ENCODE measurements at places on chromosomes 4 and X.

DNA sequence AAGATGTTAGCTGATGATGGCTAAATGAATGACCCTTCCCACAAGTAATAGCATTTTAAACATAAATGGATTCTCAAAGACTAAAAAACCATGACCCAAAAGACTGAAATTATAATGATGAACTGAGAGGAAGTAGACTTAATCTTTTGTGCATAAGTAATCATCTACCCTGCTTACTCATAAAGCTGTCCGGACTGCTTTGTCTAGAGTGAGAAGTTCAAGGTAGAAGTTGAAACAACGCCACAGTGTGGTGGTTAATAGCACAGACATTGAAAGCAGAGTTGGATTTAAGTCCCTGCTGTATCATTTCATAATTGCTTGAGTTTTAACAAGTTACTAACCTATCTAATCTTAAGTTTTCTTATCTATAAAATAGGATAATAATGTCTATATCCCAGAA, 346.6 kb downstream of the CENPC start:
- DNase-seq = no peak

- DNase-seq = peak; percentile 3
Observed at GRCh38 chrX:545452-545885, 85.1 kb upstream of the SHOX start.

- no peak for DNase-seq
Observed at GRCh38 chr4:105257817-105258495, 111.3 kb downstream of the TET2 start.

DNA sequence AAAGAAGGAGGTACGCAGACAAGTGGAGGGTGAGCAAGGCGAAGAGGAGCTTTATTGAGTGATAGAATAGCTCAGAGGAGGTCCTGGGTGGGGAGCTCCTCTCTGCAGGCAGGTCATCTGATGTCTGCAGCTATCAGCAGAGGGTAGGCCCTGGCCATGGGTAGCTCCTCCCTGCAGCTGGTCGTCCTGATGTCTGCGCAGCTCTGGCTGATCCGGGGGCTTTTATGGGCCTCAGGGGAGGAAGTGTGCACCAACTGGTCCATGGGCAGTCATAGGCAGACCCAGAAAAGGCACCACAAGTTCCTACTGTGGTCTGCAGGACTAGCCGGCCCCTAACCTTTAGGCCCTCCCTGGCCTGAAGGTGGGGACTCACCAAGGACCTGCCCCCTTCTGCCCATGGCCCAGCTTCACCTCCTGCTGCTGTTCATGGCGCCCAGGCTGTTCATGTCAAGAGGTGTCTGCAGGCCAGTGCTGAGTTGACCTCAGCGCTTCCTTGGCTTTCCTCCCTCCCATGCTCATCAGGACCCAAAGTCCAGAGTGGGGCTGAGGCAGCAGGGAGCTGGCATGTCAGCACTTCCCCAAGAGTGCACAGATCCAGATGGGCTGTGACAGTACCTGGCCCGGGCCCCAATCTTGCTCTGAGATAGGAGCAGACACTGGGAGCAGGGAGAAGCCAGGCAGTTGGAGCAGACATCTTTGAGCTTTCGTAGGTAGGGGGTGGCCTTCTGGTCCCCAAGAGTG, 46.1 kb downstream of the ARAP2 start:
- DNase-seq = no peak

DNA sequence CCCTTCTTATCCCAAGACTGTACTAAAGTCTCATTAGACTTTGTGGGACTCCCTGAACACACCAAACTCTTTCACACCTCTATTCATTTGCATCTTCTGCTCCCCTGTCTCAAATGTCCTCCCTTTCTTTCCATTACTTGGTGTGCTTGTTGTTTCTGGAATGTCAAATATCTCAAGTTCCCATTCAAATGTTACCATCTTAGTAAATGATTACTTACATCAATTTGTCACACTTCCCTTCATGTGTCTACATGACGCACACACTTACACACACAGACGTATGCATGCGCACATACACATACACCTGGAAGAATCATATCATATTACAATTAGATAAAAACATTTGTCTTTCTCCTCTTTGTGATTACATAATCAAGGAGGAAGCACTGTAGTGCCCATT, 210.8 kb upstream of the TEX13C start:
- no peak for DNase-seq

DNA sequence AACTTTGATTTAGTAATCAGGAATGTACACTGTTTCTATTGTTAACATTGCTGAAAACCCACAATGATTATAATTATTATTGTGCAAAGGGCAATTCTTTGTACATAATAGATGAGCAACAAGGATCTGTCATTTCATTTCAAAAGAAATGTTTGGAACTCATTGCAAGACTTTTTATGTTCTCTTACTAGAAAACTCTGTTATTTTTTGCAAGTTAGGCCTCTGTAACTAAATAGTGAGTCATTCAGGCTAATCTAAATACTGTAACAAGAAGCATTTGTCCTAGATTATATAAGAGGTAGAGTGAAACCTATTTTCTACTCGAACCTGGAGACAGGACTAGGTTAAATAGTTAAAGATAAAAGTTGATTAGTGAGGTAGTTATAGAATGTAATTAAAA, 93.2 kb upstream of the FAM47B start:
- peak; percentile 38 for DNase-seq

GRCh38 chr4:6772223-6772928, 10.2 kb upstream of the KIAA0232 start:
- no peak for DNase-seq

DNA sequence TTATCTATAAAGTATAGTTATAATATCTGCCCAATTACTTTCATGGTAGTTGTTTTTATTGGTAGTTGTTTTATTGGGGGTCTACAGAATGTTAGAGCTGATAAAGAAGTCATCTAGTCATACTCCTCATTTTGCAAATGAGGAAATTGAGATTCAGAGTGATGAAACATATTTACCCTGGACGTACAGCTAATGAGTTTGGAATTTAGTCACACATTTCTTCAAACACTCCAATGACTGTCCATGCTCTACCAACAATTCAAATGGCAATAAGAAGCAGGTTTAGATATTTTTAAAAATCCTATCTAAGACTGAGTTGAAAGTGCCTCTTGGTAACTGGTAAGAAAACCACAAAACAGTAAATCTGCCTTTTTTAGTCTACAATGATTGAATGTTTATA, 98.2 kb downstream of the MAGEC1 start:
- DNase-seq = no peak

GRCh38 chr4:10703766-10704429, 19.3 kb upstream of the CLNK start:
- no peak for DNase-seq

DNA sequence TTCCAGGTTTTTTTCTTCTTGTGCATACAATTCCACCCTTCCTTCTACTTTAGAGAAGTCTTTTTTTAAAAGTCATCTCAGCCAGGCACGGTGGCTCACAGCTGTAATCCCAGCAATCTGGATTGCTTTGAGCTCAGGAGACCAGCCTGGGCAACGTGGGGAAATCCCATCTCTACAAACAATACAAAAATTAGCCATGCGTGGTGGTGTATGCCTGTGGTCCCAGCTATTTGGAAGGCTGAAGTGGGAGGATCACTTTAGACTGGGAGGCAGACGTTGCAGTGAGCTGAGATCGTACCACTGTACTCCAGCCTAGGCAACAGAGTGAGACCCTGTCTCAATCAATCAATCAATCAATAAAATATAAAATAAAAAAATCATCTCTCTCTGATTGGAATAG, 14.8 kb downstream of the ELOVL6 start:
- no peak for DNase-seq

GRCh38 chr4:5365071-5366008, 314.1 kb downstream of the STK32B start:
- DNase-seq = peak; percentile 87

DNA sequence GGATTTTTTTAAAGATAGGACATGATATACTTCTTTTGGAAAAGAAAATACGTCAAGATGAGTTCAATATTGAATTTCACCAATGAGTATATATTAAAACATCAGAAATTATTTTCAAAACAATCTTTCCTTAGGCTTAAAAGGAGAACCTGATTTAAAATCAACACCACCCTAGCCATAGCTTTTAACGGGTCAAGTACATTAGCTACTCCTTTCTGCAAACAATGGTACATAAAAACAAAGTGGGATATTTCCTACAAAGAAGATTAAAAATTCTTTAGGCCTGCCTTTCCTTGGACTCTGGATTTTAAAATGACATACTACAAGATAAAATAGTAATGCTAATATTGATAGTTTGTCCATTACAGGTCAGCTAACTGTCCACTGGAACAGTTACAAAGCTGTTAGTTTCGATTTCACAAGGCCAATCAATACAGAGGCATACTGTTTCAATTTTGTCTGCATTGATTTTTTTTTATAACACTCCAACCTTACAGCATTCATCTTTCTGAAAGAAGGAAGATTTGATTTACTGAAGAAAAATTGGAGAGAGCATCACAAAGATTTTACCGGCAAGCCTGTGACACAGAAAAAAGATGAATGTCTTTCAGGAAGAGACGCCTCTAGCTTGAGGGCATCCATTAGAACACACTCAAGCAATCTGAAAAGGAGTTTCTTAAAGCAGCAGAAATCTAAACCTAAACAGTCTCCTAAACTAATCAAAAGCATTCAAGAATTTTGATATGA, 97.2 kb downstream of the MAB21L2 start:
- no peak for DNase-seq

- no peak for DNase-seq
Observed at GRCh38 chr4:1366371-1367229, 19.6 kb downstream of the UVSSA start.

DNA sequence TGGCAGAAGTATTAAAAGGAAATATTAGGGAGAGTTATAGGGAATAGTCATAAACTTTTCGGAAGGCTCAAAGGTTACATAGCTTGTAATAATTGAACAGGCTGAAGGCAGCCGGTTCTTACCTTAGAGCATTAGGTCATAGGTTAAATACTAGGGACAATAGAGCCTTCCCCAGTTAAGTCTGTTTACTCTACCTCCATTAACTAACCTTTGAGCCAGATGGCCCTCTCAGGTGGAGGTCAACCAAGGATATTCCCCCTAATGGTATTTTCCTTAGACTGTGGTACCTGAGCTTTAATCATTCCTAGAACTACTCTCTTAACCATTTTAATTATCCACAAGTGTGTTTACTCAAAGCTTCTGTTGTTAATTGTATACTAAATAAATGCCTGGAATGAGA, 920.9 kb upstream of the PABPC4L start:
- no peak for DNase-seq

- DNase-seq = no peak
Observed at GRCh38 chrX:146433771-146434170, 375.8 kb upstream of the CXorf51B start.

GRCh38 chrX:109959356-109959871, 43.5 kb upstream of the TMEM164 start:
- DNase-seq = no peak

- DNase-seq = peak; percentile 14
Observed at GRCh38 chrX:49876750-49877149, 2.5 kb upstream of the USP27X start.

- peak; percentile 10 for DNase-seq
Observed at GRCh38 chr4:4792466-4792865, 67.0 kb upstream of the MSX1 start.

GRCh38 chrX:108344216-108344615, 94.0 kb downstream of the COL4A6 start:
- peak; percentile 24 for DNase-seq

DNA sequence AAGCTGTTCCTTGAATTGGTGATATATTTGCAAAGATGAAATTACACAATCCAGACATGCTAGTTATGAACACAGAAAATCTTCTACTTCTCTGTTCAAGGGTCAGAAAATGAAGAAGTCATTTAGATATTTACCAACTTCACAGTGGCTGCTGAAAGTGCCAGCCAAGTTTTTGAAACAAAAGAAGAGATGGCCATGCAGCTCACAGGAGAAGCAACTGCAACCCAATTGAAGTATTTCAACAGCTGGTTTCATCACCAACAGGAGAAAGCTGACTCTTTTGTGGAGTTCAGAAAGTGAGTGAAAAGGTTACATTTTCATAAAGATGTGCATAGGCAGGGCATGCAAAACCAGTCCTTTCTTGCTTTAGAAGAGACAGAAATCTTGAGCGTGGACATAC, 70.1 kb upstream of the LSM6 start:
- no peak for DNase-seq

- no peak for DNase-seq
Observed at GRCh38 chrX:133440797-133441163, 25.5 kb upstream of the GPC4 start.

DNA sequence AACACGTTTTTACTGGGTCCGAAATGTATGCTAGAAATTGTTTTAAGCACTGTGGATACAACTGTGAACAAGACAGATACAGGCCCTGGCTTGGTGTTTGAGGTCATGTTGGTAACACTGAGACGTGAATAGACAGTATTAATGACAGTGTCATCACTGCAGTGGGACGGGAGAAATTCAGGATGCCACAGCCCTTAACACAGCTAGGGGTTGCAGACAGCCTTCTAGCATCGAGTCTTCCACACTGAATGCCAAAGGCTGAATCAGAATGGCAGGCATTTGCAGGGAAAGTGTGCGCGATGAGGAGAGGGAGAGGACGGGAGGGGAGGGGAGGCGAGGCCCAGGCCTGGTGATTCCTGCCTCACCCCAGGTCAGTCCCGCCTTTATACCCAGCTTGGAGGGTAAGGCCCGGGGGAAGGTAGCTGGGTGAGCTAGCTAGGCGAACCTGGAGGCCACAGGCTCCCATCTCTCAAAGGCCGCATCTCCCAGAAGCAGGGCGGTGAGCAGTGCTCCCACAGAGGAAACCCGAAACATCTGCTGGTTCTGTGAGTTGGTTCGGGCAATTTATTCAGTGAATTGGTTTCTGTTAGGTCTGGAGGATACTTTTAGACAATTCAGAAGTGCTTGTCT, 44.1 kb upstream of the CLDN24 start:
- no peak for DNase-seq

DNA sequence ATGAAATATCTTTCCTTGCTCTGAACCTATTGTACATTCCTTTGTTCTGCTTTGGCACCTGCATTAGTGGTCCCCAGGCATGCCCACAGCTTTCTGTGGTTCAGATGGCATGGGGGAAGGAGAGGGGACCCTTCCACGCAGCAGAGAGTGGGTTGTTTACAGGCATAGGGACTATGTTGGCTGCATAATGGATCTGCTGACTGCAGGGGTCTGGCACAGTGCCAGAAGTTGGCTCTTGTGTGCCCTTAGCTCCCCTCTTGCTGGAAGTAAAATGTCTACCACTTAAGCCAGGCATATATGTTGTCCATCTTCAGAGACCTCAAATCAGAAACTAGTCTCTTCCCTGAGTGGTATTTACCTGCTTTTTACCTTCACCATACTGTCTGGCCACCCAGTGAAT, 651.9 kb upstream of the PCDH7 start:
- DNase-seq = no peak

DNA sequence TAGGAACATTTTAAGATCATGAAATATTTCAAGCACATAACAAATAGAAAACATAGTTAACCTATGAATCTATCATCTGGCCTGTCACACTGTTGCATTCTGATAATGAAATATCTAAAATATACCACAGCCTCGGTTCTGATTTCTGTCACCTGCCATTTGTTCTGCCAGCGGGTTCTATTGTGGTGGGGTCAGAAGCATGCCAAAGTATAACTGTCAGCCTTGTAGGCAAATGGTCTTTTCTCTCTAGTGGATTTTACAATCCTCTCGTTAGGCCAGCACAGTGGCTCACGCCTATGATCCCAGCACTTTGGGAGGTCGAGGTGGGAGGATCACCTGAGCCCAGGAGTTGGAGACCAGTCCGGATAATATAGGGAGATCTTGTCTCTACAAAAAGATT, 47.9 kb downstream of the HTRA3 start:
- DNase-seq = no peak
